Osteoblast (primary cell): ENCODE measurements at places on chromosomes 3 and 15. TPM values are rescaled to one million over a fixed set of nuclear protein-coding genes. Genes with fewer than 3 reads are reported as not detected.

ANO10 gene
- 55.7 and 56.9 TPM in 2 replicates for total RNA-seq

TRAT1 gene
- total RNA-seq = not detected in 2 replicates

SEC62 gene
- 31.5 and 34.2 TPM in 2 replicates for total RNA-seq

PLA2G4F gene
- not detected in 2 replicates for total RNA-seq

SCAANT1 gene
- total RNA-seq = not detected in 2 replicates

CAPN3 gene
- 1.1 and 3.2 TPM in 2 replicates for total RNA-seq

C3orf22 gene
- total RNA-seq = not detected in 2 replicates

STRIT1 gene
- total RNA-seq = not detected in 2 replicates

OCA2 gene
- not detected in 2 replicates for total RNA-seq

GCSAM gene
- total RNA-seq = under 0.01 and 0.36 TPM in 2 replicates

ARPIN gene
- 14.1 and 17.7 TPM in 2 replicates for total RNA-seq

ROBO2 gene
- under 0.01 and 0.36 TPM in 2 replicates for total RNA-seq

MEIS2 gene
- 14.7 and 17.7 TPM in 2 replicates for total RNA-seq

C15orf62 gene
- under 0.01 and 0.29 TPM in 2 replicates for total RNA-seq

RRP9 gene
- total RNA-seq = 18.0 and 20.6 TPM in 2 replicates

RPL4 gene
- 2,311 and 3,002 TPM in 2 replicates for total RNA-seq

ZMYND10 gene
- total RNA-seq = 0.88 and 2.9 TPM in 2 replicates

MAGEL2 gene
- total RNA-seq = not detected in 2 replicates

SLC38A3 gene
- 0.29 and 0.36 TPM in 2 replicates for total RNA-seq

SAMD7 gene
- not detected in 2 replicates for total RNA-seq

ZFAND6 gene
- total RNA-seq = 109 and 112 TPM in 2 replicates

MUC20 gene
- 0.36 and 1.2 TPM in 2 replicates for total RNA-seq

ZNF770 gene
- 33.9 and 34.7 TPM in 2 replicates for total RNA-seq

SPG11 gene
- total RNA-seq = 83.7 and 95.9 TPM in 2 replicates

LMCD1 gene
- 213 and 294 TPM in 2 replicates for total RNA-seq

LRRC3B gene
- not detected in 2 replicates for total RNA-seq

CPLX3 gene
- total RNA-seq = not detected in 2 replicates

SPINK8 gene
- not detected in 2 replicates for total RNA-seq

ESYT3 gene
- 0.59 and 0.72 TPM in 2 replicates for total RNA-seq

IL5RA gene
- total RNA-seq = not detected in 2 replicates

PCOLCE2 gene
- total RNA-seq = 19.7 and 21.4 TPM in 2 replicates

LARP6 gene
- 76.0 and 77.4 TPM in 2 replicates for total RNA-seq

CHRM5 gene
- under 0.01 TPM in 2 replicates for total RNA-seq

WDR72 gene
- not detected in 2 replicates for total RNA-seq

RBMS3 gene
- total RNA-seq = 80.4 and 81.1 TPM in 2 replicates

NOX5 gene
- 0.29 and 0.36 TPM in 2 replicates for total RNA-seq

BCHE gene
- not detected in 2 replicates for total RNA-seq

NLGN1 gene
- total RNA-seq = 7.7 and 9.0 TPM in 2 replicates

OXTR gene
- 2.5 and 6.2 TPM in 2 replicates for total RNA-seq

ACSBG1 gene
- total RNA-seq = under 0.01 TPM in 2 replicates

CD200 gene
- total RNA-seq = 1.5 and 3.3 TPM in 2 replicates

GOLGA8T gene
- total RNA-seq = not detected in 2 replicates

GPR27 gene
- under 0.01 TPM in 1 of 2 replicates, not detected in the other for total RNA-seq

MRPS22 gene
- 65.1 and 68.1 TPM in 2 replicates for total RNA-seq

KLHDC8B gene
- 16.6 and 18.3 TPM in 2 replicates for total RNA-seq

MRPS25 gene
- total RNA-seq = 11.2 and 14.4 TPM in 2 replicates

LNP1 gene
- 2.9 and 3.2 TPM in 2 replicates for total RNA-seq

C3orf85 gene
- not detected in 2 replicates for total RNA-seq

UCN2 gene
- 0.29 and 0.72 TPM in 2 replicates for total RNA-seq

GMNC gene
- total RNA-seq = under 0.01 and 0.72 TPM in 2 replicates

SLC22A14 gene
- total RNA-seq = 0.29 and 0.36 TPM in 2 replicates

CHRFAM7A gene
- under 0.01 and 0.72 TPM in 2 replicates for total RNA-seq

EFCC1 gene
- total RNA-seq = not detected in 2 replicates
